ENCODE measurements at places on chromosomes 12 and 14.

GRCh38 chr12:58393152-58393551 lies 451.8 kb downstream of the ATP23 start:
- no peak for DNase-seq

DNA sequence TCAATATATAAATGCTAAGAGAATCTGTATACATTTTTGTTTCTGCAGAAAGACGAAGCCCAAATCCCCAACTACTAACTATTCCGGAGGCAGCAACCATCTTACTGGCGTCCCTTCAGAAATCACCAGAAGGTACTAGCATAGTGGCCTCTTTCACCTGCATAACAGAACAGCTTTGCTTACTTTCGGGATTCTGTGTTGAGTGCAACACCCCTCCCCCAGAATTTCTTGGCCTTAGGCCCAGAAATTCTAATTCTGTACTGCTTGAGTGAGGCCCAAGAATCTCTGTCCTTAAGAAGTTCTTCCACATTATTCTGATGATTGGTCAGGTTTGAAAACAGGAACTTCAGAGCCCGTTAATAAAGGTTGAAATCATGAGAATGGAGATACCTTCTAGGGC lies 2.9 kb downstream of the SPX start:
- no peak for DNase-seq

DNA sequence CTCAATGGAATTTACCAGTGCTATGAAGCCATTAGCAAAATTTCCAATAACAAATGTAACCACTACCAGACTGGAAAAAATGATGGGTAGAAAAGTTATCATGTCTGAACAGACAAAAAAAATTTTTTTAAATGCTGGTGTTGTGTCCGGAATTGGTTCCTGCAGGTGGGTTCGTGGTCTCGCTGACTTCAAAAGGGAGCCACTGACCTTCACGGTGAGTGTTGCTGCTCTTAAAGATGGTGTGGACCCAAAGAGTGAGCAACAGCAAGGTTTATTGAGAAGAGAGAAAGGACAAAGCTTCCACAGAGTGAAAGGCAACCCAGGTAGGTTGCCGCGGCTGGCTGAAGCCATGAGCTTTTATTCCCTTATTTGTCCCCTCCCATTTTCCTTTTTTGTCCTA lies at the start of gene TAS2R43:
Gene TAS2R43, minus strand, starts transcription at position 186 of the 400 bp plus-strand sequence. Its CDS starts 84 bp downstream, at position 102.
- DNase-seq = no peak

DNA sequence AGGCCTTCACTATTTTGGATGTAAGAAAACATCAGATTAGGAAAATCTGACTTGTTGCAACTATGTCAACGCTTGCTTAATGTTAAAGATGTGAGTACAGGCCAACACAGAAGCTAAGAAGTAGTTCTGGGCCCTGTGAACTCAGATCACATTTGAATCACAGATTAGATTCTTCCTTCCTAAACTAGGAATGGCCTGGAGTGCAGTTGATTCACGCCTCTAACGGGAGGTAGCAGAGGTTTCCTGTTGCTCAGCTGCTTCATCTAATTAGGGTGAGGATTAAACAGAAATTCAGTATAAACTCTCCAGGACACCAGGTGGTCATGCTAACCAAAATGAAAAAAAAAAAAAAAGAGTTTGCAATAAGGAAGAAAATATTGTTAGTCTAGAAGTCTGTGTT lies 314.3 kb downstream of the TRHDE start:
- DNase-seq = no peak

GRCh38 chr14:88952901-88953300 lies 128.4 kb downstream of the TTC8 start:
- no peak for DNase-seq
